ENCODE measurements at places on chromosomes 5 and 9.

DNA sequence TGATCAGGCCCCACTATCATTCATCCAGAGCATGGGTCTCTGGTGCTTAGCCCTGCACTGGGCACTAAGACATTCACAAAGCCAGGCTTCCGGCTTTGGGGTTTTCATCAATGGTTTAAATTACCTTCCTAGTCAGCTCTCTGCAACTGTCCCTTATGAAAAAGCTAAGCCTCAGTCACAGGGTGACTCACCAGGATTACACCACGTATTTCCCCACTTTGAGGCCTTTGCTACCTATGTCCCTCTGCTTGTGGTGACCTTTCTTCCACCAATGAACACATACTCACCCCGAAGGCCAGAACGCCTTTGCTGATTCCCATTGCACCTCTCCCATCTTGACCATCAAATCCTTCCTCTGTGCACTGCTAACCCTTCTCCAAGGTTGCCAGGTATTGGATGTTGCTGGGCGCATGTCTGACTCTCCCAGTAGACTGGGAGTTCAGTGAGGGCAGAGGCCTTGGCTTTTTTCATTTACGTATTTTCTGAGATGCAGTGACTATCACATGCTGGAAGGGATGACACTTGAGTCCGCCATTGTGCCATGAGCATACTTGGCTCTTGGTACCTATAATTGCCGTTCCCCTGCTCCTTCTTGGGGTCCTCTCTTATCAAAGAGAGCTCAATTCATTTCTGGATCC is 58.7 kb upstream of the TNFSF8 start:
- DNase-seq: no peak

DNA sequence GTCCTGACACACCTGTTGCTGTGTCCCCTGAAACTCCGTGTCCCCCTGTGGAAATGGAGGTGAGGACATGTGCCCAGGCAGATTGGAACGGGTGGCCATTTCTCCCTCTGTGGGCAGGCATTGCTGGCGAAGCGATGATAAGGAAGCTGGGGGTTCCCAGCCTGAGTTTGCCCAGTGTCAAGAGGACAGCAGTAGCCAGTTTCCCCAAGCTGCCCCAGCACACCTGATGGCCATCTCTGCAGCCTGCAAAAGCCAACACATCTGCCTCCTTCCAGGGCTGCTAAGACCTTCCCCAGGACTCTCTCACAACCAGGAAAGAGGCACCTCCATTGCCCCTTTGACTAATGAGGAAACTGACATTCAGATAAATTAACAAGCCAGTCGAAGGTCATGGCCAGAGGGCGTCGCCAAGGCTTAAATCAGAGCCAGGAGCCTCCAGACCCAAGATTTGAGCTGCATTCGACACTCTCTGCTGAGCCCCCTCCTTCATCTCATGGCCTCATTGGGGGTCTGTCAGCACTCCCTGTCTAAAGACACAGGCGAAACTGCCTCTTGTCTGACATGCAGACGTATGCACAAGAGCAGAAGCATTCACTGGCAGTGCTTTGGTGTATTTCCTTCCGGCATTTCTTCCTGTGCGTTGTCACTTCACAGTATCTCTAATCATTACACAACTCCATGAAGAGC is 10.4 kb upstream of the WNK2 start:
- no peak for DNase-seq

- DNase-seq: no peak
These were observed 120.5 kb upstream of the NEK6 start for GRCh38 chr9:124137009-124137943.

DNA sequence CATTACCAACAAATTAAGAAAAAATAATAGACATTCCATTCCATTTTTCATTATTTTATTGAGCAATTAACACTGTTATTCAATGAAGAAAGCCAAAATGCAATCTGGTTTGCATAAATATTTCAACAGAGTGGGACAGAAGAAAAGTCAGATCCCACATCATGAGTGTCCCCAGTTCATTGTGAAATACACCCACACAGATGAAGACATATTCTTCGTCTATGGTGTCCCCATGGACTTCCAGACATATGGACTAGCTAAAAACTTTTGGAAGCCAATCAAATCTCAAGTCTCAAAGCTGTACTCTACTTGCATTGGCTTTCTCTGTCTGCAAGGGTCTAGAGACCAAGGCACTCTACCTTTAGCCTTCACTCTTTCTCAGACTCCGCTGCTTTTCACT is 194.3 kb downstream of the SEMA5A start:
- no peak for DNase-seq

DNA sequence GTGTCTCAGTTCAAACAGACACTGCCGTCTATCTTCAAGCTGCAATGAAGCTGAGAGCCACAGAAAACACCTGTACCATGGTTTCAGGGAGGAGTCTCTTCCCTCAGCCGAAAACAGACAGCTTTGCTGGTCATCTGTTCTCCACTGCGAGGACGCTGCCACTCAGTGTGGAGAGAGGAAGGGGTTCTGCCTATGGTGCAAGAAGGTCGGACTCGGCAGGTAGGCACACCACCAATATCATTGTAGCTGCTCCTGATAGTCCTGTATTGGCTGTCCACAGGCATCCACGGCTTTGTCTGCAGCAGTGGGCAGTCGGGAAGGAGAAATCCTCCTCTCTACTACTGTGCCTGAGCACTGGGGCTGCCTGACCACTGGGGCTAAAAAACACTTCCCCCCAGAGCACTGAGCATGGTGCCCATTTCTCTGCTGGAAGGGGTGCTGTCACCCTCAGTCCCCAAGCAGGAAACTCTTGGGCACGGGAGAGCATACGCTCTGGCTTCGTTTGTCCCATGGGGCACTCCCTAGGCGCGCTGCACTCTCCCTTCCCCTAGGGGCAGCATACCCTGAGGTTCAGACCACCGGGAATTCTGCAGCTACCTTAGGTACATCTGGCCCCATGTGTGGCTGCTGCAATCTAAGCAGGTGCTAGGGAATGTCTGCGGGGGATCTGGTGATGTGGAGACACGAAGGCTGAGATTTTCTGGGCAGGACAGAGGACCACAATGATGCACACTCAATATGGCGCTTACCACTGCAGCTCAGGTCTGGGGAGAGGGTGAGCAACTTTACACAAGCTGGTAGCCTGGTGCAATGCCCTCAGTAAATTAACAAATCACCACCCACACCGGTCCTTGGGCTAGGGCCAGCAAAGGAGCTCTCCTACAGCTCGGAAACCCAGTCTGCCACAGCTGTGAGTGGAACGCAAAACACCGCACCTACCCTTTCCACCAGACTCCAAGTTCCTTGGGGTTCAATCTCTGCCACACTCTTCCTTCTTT is 880.9 kb upstream of the SEMA6A start:
- DNase-seq: no peak

DNA sequence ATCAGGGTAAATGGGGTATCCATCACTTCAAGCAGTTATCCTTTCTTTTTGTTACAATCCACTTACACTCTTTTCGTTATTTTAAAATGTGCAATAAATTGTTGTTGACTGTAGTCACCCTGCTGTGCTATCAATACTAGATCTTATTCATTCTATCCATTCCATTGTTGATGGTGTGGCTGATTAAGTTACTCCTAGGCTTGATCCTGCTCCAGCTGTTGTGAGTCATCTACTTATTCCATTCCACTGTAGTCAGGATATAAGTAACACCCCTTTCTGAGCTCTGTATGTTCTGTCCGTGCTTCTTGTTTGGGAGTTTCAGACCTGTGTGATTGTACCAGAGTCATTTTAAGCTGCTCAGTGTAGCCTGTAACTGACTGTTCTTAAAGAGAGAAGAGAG is 122.5 kb upstream of the RUSC2 start:
- no peak for DNase-seq

DNA sequence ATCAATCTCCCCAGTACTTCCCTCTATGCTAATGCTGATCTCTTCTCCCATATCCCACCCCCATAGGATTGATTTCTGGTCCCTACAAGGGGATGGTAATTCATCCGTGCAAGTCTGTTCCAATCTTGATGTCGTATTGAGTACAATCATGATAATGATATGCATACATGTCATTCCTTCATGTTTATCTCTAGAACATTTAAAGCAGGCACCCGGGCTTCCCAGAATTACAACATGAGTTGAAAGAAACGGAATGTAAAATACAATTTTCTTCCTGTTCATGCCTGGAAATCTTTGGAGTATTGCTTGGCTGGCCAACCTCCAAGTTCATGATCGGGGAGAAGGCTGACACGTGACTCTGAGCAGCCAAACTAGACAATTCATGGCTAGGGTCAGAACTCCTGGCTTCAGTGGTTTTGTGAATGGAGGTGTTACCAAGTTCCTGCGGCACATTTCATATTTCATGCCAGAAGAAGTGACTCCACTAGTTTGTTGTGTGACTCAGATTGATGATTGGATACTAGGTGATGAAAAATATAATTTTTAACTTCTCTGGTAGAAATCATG is 66.6 kb downstream of the C9orf152 start:
- no peak for DNase-seq

All from posterior cingulate gyrus (tissue), 11 donors.